ENCODE measurements at places on chromosomes 5 and 9. TPM values are rescaled to one million over a fixed set of nuclear protein-coding genes. Genes with fewer than 3 reads are reported as not detected.

The GARIN3 gene
- not detected for total RNA-seq

The RLN1 gene
- 0.42 TPM for total RNA-seq

The RNF208 gene
- not detected for total RNA-seq

- no peak for DNase-seq
Measured at GRCh38 chr5:881551-881935, 11.1 kb downstream of the BRD9 start.

GRCh38 chr9:126317513-126317912, 9.1 kb upstream of the MVB12B start:
- DNase-seq = no peak

The SARDH gene
- total RNA-seq = 4.9 TPM

DNA sequence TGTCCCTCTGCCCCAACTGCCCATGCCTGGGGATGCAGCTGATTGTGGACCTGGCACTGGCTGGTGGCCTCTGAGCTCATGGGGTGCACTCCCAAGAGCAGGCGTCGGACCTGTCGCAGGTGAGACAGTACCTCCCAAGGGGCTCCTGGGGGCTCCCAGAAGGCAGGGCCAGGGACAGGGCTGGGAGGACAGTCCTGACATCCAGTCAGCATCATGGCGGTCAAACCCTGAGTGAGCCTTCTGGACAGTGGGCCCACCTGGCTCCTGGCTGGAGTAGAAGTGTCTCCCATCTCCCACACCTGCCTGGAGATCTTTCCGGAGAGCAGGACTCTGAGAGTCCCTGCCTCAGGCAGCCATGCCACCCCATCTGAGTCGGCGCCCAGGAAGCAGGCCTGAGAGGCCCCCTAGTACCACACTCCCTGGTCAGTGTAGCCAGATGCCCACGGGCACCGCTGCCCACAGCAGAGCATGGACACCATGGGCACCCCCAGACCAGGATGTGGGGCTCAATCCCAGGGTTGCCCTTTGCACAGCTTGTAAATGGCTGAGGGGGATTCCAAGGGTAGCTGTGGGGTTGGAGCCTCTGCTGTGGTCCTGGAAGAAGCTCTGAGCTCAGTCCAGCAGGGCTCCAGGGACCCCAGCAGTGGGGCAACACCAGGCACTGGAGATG, 6.6 kb downstream of the LCN9 start:
- DNase-seq = no peak

DNA sequence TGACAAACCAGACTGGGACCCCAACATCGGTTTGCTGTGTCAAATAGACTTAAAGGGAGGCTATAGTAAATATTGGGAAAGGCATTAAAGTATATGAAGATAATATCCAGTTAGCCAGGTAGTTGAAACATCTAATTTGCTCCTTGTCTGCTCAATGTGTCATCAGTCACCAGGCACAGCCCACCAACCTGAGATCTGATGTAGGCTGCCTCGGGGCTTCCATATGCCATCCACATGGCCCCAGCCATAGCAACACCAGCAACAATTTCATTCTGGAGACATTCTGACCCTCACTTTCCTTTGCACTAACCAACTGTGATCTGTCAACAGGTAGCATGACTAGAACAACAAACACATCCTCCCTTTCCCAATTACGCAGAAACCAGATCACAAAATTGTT, 196.0 kb downstream of the NR2F1-AS1 start:
- DNase-seq = no peak

The DNAJB5 gene
- total RNA-seq = 15.3 TPM

- DNase-seq = no peak
Measured at GRCh38 chr5:1021136-1021968, 12.8 kb downstream of the NKD2 start.

The FUT7 gene
- total RNA-seq = not detected

GRCh38 chr5:149996205-149996890, 4.1 kb downstream of the TIGD6 start:
- no peak for DNase-seq

The BTNL8 gene
- total RNA-seq = not detected

The PCDHGA1 gene
- 1.2 TPM for total RNA-seq

The ANKRD55 gene
- total RNA-seq = not detected
